BE2C (cell line): ENCODE measurements at places on chromosomes 2 and 18.

DNA sequence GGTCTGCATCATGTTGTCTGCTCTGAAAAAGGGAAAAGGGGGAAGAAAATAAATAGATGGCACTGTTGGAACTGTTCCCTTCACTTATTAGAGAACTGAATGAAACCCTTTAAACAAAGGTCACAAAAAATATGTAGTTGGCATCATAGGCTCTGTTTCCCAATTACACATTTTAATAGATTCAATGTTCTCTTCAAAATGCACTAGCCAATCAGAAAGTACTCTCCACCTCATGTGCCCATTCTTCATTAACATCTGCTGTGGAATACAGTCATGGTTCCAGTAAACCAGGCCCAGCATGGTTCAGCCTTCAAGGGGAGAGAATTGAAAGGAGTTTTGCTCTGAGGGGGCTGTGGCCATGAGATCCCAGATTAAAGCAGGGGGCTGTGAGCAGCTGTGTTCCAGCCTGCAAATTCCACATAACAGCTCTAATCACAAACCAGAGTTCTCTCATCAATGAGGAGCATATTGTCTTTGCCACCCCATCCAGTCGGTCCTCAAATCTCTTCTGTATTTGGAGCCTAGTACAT is 165.9 kb upstream of the CREB1 start:
- DNase-seq: no peak

DNA sequence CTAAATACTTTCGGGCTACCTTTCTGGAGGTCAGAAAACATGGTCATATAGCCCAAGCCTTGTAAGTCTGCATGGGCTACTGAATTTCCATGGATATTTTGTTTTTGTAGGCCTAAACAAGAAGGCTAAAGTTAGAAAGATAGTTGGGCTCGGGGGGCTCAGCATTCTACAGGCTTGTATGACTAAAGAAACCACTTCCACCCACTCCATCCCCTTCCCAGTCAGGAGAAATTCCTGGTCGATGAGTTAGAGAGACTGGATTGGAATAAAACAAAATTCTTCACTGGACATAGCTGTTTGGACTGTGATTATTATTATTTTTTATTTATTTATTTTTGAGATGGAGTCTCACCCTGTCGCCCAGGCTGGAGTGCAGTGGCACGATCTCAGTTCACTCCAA is 539.4 kb upstream of the TNP1 start:
- no peak for DNase-seq

- no peak for DNase-seq
Observed at GRCh38 chr2:100568989-100569388, 6.2 kb downstream of the PDCL3 start.

GRCh38 chr2:86671337-86671981 is 47.8 kb upstream of the RNF103 start:
- no peak for DNase-seq

DNA sequence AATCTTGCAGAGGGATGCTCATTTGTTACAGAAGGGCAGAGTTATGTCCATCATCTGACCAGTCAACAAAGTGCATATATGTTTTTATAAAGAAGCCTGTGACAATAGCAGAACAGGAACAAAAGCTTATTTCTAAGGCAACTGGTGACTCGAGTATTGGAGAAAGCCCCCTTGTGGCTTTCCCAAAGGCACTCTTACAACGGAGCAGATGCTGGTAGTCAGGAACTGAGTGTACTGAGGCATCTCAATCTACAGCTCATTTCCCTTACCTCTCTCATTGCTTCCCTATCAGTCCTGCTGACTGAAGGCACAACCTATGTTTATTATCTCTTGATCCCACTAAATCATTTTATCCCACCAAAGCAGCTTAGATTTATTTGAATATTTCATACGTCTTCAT is 557.1 kb upstream of the CHAC2 start:
- no peak for DNase-seq

GRCh38 chr2:237281836-237282306 is 132.1 kb downstream of the COL6A3 start:
- no peak for DNase-seq

DNA sequence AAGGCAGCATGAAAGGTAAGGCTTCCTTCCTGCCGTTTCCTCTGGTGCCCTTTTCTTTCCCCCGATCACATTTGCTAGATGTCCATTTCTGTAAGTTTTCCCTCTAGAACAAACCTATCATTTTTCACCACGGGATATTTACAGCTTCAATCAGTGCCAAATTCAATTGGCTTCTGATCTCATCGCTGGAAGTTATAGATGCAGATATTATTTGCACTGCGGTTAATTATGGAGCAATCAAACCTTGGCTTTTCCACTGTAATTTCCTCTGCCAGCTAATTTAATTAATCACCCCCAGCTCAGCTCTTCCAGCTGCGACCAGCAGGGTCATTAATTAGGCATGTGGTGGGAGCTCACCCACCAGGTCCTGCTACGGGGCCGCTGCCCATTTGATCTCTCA is 86.1 kb downstream of the GBX2 start:
- no peak for DNase-seq

DNA sequence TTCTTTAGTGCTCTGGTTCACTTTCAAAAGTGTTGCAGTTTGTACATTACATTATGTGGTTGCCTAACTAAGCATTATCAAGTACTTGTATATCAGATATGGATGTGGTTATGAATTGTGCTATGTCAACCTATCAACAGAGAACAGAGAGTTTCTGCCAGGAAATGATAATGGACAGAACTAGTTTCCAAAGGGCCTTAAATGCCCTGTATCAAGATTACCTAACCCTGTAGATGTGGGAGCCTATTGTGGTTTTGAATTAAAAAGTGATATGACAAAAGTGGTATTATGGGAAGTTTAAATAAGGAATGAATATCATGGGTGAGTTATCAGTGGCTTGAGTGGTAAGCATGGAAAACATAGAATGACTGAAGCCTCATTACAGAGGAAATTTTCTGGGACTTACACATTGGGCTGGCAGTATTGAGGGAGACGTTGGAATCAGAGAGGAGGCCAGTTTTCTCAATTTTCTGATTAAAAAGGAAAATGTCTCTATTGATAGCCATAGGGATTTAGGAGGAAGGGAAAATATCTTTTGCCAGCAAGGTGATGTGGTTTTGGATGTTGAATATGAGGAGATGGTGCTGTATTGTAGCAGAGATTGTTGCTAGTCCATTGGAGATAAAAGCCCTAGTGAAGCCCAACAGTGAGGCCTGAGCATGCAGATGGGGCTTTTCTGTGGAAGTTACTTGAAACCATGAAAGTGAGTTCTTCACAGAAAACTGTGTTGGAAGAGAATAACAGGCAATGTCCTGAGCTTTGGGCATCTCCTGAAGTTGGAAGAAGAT is 140.7 kb downstream of the TTC27 start:
- DNase-seq: no peak

- no peak for DNase-seq
Observed at GRCh38 chr2:134087371-134087921, 166.4 kb upstream of the MGAT5 start.

GRCh38 chr2:125656190-125656589 is 999.8 kb upstream of the GYPC start:
- no peak for DNase-seq

GRCh38 chr2:134177351-134177931 is 76.4 kb upstream of the MGAT5 start:
- no peak for DNase-seq

DNA sequence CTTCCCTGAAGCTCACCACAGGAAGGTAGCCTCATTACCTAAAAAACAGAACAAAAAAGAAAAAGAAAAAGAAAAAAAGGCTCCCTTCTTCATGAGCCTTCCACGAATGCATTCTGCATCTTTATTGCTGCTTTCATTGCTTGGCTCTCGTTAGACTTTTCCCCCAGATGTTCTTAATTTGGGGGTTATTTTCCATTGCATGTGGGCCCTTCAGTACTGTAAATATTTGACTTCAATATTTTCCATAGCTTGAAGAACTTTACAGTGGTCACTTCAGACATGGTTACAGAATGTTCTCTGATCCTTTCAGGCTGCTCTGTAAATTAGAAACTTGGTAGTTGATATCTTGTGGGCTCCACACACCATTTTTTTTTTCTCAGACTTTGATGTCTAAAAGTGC is 65.6 kb upstream of the COPS8 start:
- DNase-seq: no peak

GRCh38 chr2:229340086-229340760 is 69.1 kb upstream of the PID1 start:
- DNase-seq: no peak

DNA sequence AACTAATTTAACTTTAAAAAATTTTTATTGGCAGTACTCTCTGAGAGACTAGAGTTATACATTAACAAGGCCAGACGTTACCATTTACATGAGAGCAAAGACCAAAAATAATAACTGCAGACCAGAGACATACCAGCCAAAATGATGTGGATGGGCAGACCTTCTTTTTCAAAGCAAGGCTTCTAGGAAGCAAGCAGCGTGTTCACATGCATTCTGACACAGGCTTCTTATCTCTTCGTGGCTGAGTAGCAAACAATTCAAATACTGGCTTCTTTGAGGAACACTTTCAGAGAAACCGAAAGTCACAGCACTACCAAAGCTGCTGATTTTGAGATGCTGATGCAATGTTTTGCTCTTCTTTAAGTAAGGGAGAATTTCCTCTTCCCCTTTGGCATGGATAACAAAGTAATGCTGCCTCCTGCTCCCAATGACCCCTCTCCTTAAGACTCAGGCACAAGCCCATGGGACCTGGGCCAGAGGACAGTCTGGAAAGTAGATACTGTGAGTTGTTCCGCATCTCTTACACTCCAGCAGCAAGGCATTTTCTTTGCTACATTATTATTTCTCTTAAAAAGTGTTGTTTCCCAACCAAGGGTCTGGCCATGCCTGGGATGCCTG is 181.9 kb downstream of the MREG start:
- DNase-seq: no peak

- no peak for DNase-seq
Observed at GRCh38 chr18:23356915-23357601, 96.0 kb upstream of the RIOK3 start.

DNA sequence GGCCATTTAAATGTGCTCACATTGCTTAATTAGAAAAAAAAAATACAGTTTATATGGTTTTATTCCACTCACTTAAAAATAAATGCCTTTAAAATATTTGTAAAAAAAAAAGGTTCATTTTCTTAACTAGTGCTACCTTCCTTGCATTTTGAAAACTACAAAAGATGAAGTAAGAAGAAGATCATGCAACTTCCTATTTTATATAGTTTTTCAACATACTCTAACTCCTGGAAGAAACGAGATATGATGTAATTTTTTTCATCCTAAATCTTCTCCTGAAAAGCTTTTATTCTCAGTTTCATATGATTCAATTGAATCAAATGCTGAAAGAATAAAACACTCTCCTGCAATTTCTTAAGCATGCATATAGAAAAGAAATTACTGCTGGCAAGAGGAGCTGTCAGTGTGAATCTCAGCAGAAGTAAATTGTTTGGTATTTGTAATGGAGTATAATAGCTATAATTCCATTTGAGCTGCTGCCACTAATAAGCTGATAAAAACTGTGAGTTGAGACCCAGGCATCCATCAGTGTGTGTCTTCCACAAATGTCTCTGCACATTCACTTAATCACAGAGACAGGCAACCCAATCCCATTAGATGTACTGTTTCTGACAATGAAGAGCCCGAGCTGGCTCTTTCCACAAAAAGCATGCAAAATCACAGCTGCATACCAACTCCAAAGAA is 3.7 kb downstream of the FTCDNL1 start:
- no peak for DNase-seq

- no peak for DNase-seq
Observed at GRCh38 chr2:160402997-160403979, 90.3 kb downstream of the RBMS1 start.

GRCh38 chr18:3405713-3406112 is 44.3 kb upstream of the TGIF1 start:
- DNase-seq: no peak

- DNase-seq: no peak
Observed at GRCh38 chr2:120026890-120027289, 14.0 kb downstream of the EPB41L5 start.

GRCh38 chr2:204116159-204116792 is 179.7 kb downstream of the ICOS start:
- no peak for DNase-seq

DNA sequence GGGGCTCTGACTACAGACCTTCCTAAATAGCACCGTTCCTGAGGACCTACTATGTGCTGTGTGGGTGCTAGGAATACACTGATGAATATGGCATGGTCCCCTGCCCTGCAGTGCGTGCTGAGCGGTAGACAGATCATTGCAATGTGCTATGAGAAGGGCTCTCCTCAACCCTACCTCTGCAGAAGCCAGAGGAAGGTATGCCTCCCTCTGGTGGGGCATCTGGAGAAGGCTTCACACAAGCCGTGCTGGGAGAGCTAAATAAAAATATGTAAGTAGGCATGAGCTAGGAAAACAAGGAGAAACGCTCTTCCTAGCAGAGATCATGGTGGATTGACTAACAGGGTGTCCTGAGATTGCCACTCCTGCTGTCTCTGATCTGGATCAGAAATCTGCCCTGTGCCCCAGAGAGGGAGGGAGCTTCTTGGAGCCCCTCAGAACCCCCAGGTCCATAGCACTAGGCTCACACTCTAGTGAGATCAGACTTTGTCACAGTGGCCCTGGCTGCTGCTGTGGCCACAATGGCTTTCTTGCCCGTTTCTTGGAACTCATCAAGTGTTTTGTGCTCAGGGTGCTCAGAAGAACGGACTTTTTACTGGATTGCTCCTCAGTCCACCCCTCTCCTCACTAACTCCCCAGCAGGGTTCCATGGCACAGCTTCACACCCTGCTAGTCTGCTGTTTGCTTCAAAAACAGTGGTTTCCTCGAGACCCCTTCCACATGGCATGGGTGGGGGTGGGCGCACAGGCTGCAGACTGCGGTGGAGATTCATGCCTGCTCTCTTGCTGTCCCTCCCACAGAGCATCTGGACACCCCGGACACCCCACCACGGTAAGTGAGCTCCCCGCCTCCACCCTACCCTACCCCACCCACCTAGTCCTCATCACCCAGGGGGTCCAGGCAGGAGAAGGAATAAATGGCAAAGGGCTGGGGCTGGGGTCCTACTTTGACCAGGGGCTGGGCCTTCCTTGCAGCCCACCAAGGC is 14.2 kb downstream of the SIGLEC15 start:
- DNase-seq: no peak

GRCh38 chr2:4279431-4279830 is 576.1 kb downstream of the DCDC2C start:
- no peak for DNase-seq

DNA sequence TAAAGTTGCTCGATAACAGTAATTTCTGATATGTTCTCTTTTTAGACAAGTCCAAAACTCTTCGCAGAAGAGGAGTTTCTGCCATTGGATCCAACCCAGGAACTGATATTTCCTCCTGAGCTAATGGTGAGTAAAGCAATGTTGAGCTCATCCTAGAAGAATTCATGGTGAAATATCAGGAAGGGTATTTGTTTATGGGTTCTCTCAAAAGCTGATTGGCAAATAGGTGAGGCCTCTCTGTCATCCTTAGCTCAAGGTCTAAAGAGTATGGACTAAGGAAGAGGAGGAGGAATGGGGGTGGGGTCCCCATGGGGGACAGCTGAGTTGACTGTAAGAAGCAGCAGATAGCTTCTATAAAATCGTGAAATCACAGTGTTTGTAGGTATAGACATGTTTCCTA is 18.2 kb downstream of the AOX1 start:
- no peak for DNase-seq

DNA sequence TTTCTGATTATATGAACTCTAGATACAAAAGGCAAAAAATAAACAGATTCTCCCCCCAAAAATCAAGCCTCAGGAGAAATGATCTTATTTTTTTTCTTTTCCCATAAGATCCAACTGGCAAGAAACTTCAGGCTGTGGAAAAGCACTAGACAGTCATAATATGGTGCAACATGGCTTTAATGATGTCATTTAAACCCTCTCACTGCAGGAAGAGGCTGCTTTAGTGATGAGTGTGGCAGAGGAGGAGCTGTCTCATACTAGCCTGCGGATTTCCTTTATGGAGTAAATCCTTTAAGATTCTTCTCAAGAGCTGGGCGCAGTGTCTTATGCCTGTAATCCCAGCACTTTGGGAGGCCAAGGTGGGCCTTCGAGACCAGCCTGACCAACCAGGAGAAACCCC is 83.3 kb upstream of the CD28 start:
- DNase-seq: no peak
